Peyer's patch (tissue), 4 donors: ENCODE measurements at places on chromosomes 2 and 18. TPM values are rescaled to one million over a fixed set of nuclear protein-coding genes. Genes with fewer than 3 reads are reported as not detected.

- no peak for DNase-seq
- H3K4me3 ChIP-seq = no peak overlapping the region
- H3K4me1 ChIP-seq = peaks cover 5% of the 10 kb centered on the region
- H3K36me3 ChIP-seq = no peaks in the 10 kb centered on the region
These were observed 143.0 kb upstream of the EPC2 start for GRCh38 chr2:148501545-148501944.

DNA sequence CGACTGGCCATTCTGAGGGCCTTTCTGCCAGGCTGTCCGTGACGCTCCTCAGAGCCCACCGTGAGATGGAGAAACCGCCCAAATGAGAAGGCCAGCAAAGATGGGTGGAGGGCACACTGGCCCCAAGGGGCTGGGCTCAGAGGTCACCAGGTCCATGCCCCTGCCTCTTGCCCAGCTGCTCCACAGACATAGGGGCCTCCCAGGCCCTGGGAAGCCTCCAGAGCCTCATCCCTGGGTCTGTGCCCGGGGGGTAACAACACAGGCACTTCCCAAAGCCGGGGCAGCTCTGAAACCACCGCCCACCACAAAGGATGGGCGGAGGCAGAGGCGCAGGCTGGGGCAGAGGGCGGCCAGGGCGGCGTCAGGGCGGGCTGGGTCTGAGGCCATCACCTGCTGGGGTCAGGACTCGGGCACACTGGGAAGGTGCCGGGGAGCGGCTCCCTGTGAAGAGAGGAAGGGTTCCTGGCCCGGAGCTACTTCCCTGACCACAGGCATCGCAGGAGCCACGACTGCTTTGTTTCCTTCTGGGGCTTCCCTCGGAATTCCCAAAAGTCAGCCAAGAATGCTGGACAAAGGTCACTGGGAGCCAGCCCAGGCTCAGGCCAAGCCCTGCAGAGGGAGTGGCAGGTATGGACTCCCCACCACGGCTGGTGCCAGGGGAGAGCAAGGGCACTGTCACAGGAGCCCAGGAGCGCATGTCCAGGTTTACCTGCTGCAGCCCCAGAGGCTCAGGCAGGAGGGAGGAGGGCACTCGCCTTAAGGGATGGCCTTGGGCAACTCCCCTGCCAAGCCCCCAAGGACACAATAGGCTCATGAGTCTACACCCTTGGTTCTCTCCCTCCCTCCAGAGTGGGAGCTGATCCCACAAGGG lies 9.4 kb downstream of the CYP26B1 start:
- no peaks in the 10 kb centered on the region for H3K36me3 ChIP-seq
- no peak overlapping the region for H3K4me3 ChIP-seq
- H3K27ac ChIP-seq = no peak overlapping the region
- no peaks in the 10 kb centered on the region for H3K27me3 ChIP-seq
- H3K4me1 ChIP-seq = no peaks in the 10 kb centered on the region
- no peak for DNase-seq

DNA sequence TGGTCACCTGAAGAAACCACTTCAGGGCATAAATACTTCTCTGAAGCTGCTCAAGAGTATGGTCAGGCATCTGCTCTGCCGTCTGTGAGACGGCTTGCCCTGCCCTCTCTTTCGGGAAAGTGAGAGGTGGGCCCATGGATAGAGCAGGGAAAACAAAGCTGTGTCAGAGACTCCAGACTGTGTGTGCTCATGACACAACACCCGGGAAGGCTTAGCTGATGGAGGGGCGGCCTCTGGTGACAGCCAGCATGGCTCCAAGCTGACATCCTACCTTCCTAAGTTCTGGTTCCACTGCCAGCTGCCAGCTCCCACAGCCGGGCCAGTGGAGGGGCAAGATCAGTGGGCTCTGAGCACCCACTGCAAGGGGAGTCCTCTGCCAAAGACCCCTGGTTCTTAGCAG lies 215.3 kb downstream of the ANKRD30B start:
- H3K36me3 ChIP-seq = no peaks in the 10 kb centered on the region
- no peak for DNase-seq
- no peak overlapping the region for H3K4me3 ChIP-seq
- H3K27ac ChIP-seq = no peak overlapping the region
- H3K27me3 ChIP-seq = no peaks in the 10 kb centered on the region

Gene TOGARAM2
- total RNA-seq = under 0.01 TPM

Gene CYRIA
- 11.6 TPM for total RNA-seq

- H3K4me3 ChIP-seq = no peak overlapping the region
- DNase-seq = no peak
- no peaks in the 10 kb centered on the region for H3K27me3 ChIP-seq
- H3K36me3 ChIP-seq = no peaks in the 10 kb centered on the region
These were observed 19.6 kb upstream of the TEX44 start for GRCh38 chr2:231573096-231573495.

GRCh38 chr2:42569116-42569711 lies 782 bp downstream of the MTA3 start:
- DNase-seq = no peak
- H3K27me3 ChIP-seq = no peaks in the 10 kb centered on the region
- H3K36me3 ChIP-seq = no peaks in the 10 kb centered on the region
- peaks cover 24% of the 10 kb centered on the region for H3K4me1 ChIP-seq
- H3K4me3 ChIP-seq = peak overlapping the region; percentile 99
- H3K27ac ChIP-seq = peak overlapping the region; percentile 92

DNA sequence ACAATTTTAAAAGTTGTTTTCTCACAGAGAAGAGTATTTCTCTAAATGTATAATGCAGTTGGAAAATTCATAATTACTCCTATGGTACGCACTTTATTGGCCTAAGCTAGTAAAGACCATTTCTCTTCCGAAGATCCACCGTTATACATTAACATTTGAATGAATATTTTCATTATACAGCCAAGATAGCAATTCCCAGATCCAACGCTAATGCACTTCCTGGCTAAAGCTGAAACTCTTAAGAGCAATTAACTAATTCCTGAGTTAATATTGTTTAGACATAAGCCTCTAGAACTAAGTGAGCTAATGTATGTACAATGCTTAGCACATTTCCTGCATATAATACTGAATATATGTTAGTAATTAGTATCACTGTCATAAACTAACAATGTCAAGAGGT lies 56.2 kb downstream of the PDK1 start:
- no peaks in the 10 kb centered on the region for H3K4me1 ChIP-seq
- H3K36me3 ChIP-seq = no peaks in the 10 kb centered on the region
- no peak for DNase-seq
- no peaks in the 10 kb centered on the region for H3K27me3 ChIP-seq
- no peak overlapping the region for H3K27ac ChIP-seq

GRCh38 chr2:42133771-42134195 lies 35.4 kb upstream of the EML4 start:
- no peaks in the 10 kb centered on the region for H3K27me3 ChIP-seq
- no peak for DNase-seq
- no peaks in the 10 kb centered on the region for H3K36me3 ChIP-seq
- no peak overlapping the region for H3K4me3 ChIP-seq
- peak overlapping the region; percentile 81 for H3K27ac ChIP-seq
- H3K4me1 ChIP-seq = peaks cover 19% of the 10 kb centered on the region

Gene IL36G
- not detected for total RNA-seq

Gene KCNE4
- total RNA-seq = 1.0 TPM

- H3K4me1 ChIP-seq = no peaks in the 10 kb centered on the region
- peak; percentile 64 for DNase-seq
- peak overlapping the region; percentile 73 for H3K27ac ChIP-seq
- H3K27me3 ChIP-seq = no peaks in the 10 kb centered on the region
These were observed 92.7 kb upstream of the PARD3B start for GRCh38 chr2:204452464-204453023.

DNA sequence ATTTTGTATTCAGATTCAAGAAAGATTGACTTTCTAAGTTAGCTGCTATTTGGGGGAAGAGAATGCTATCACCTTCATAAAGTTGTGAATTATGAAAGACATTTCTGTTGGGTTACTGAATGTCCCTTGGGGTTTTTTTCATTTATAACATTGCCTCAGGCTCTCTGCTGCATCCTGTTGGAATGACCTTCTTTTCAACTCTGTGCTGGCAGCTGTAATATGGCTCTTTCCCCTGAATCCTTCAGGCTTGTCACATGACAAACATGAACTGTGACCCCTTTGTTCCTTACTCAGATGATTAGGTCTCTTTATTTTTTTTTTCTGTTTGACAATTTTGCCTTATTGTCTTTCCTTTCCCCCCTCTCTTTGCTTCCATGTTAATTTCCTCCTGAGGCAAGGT lies 159.8 kb downstream of the TAF4B start:
- no peak for DNase-seq
- H3K4me1 ChIP-seq = no peaks in the 10 kb centered on the region
- no peaks in the 10 kb centered on the region for H3K27me3 ChIP-seq
- no peak overlapping the region for H3K4me3 ChIP-seq

GRCh38 chr18:59553273-59553870 lies 143.9 kb downstream of the CCBE1 start:
- no peaks in the 10 kb centered on the region for H3K4me1 ChIP-seq
- H3K36me3 ChIP-seq = no peaks in the 10 kb centered on the region
- no peak overlapping the region for H3K4me3 ChIP-seq
- no peaks in the 10 kb centered on the region for H3K27me3 ChIP-seq
- DNase-seq = no peak
- H3K27ac ChIP-seq = no peak overlapping the region

DNA sequence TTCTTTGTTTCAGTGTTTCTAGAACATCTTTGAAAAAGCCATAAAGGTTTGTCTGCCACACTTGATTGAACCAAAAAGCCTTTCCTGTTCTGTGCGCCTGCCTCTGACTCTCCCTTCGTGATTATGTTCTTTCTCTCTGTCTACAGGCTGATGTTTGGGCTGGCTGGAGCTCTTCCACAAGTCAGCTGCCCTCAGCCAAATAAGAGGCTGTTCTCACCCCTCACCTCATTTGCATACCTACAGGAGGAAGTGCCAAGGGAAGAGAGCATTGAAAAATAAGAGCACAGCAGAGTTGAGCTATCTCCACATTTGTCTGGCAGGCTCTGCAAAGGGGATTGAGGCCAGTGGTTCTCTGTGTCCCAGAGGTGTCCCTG lies 15.8 kb downstream of the INPP5D start:
- no peaks in the 10 kb centered on the region for H3K36me3 ChIP-seq
- H3K4me3 ChIP-seq = no peak overlapping the region
- peaks cover 59% of the 10 kb centered on the region for H3K4me1 ChIP-seq

- peak; percentile 87 for DNase-seq
- no peak overlapping the region for H3K4me3 ChIP-seq
- H3K4me1 ChIP-seq = no peaks in the 10 kb centered on the region
These were observed 6.9 kb upstream of the RALB start for GRCh38 chr2:120245520-120246332.

Gene DTNB
- 0.70 TPM for total RNA-seq

- no peak for DNase-seq
- no peaks in the 10 kb centered on the region for H3K27me3 ChIP-seq
- H3K4me1 ChIP-seq = no peaks in the 10 kb centered on the region
- no peak overlapping the region for H3K27ac ChIP-seq
These were observed 480.4 kb downstream of the NR4A2 start for GRCh38 chr2:155852156-155852555.

GRCh38 chr2:58432491-58433170 lies 191.5 kb upstream of the FANCL start:
- H3K27ac ChIP-seq = no peak overlapping the region
- H3K4me3 ChIP-seq = no peak overlapping the region
- H3K27me3 ChIP-seq = no peaks in the 10 kb centered on the region
- no peaks in the 10 kb centered on the region for H3K4me1 ChIP-seq
- H3K36me3 ChIP-seq = no peaks in the 10 kb centered on the region

DNA sequence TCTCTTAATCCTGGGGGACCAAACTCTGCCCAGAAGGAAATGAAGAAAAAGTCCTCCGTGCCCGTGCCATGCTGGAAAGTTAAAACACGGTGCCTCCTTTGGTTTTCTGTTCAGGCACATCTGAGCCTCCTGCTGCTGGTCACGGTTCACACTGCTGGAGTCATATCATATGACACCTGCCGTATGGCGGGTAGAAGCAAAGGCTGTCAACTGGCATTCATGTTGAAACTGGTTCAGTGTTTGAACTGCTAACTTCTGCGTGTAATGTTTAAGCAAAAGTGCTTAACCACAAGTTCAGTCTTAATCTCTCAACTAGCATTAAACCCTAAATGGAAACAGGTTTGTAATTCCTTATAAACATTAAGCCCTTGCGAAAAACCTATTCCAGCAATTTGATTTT lies 3.1 kb downstream of the STK39 start:
- H3K36me3 ChIP-seq = no peaks in the 10 kb centered on the region
- H3K27me3 ChIP-seq = no peaks in the 10 kb centered on the region
- H3K4me1 ChIP-seq = peaks cover 4% of the 10 kb centered on the region
- peak overlapping the region; percentile 96 for H3K4me3 ChIP-seq
- H3K27ac ChIP-seq = no peak overlapping the region

Gene MAL
- not detected for total RNA-seq

DNA sequence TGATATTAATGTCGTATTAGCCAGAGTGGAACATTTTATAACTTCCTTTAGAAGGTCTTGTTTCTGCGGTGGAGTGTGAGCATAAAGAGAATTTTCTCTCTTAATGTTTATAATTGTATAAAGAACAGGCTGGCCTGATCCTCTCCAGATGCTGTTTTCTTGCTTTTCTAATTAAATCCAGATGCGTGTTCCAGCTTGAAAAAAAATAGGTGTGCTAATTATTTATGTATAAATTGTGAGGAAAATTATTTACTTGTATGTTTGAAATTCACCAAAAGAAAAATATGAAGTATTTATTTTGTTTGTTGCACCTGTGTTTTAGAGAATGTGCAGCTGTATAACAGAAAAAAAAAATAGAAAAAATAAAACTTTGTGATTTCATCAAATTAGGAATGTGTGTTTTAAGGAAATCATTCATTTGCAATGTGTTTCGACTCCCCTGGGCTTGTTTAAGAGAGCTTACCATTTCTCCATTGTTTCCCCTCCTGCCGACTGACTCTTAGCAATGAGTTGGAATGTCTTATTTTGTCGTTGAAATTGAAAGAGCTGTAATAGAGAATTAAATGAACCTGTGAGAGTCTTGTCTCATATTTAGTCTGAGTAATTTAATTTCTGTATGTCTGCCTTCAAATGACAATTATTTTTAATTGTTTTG lies 220.1 kb upstream of the NXPH2 start:
- H3K4me3 ChIP-seq = no peak overlapping the region
- no peaks in the 10 kb centered on the region for H3K27me3 ChIP-seq
- H3K4me1 ChIP-seq = no peaks in the 10 kb centered on the region
- no peaks in the 10 kb centered on the region for H3K36me3 ChIP-seq
- H3K27ac ChIP-seq = no peak overlapping the region

Gene MDH1
- 149 TPM for total RNA-seq

DNA sequence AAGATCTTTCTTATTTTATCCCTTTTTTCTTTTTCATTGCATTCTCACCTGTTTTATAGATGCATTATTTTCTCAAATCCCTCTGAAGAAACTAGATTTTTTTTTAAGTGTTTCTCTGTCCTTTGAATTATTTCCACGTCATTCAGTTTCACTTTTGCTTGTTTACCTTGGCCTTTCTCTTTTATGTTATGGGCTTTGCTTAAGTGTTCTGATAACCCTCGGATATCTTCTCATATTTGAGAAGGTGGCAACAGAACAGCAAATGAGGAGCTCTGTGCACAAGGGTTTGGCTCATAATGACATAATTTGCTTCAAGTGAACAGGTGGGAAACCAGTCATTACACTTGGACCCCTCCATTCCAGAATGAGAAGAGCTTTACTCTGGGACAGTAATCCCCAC lies 111.9 kb downstream of the C1D start:
- H3K27ac ChIP-seq = no peak overlapping the region
- no peak overlapping the region for H3K4me3 ChIP-seq
- DNase-seq = no peak
